ENCODE measurements at places on chromosomes 5 and 9. TPM values are rescaled to one million over a fixed set of nuclear protein-coding genes. Genes with fewer than 3 reads are reported as not detected.

- no peak for DNase-seq
Observed at GRCh38 chr5:2039180-2039531, 156.4 kb upstream of the IRX4 start.

DNA sequence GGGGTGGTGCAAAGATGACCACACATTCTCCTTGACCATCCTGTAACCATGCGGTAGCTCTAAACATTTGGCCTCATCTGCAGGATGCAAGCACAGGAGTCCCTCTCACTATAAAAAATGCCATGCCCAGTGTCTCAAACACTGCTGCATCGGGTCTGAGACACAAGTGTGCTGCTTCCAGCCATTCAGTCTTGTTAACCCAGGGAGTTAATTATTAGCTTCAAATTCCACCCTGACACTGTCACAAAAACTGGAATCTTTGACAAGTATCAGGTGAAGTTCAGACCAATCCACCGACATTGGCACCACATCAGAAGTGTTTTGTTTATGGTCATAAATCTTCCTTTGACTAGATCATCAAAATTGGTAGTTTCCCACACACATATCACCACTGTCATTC lies 119.1 kb upstream of the RASEF start:
- DNase-seq, result no peak

GRCh38 chr5:62068554-62068953 lies 237.5 kb upstream of the KIF2A start:
- no peak for DNase-seq

DNA sequence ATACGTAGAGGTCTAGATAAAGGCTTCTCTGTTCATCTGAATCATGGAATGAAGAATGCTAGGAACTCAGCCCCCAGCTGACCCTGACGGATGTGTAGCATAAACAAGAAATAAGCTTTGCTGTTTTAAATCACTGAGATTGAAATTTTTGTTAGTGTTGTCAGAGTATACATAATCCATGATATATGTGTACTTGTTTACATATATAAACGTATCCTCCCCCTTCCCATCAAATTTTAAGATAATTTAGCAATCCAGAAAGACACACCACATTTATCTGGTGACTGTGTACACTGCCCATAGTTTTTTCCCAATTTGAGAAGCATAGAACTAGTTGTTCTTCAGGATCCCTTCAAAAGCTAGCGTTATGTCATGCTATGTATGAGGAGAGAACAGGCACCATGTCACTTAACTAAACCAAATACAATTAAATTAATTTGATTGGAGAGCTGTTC lies 80.8 kb upstream of the OSMR start:
- no peak for DNase-seq

GRCh38 chr5:78601559-78602314 lies 46.8 kb downstream of the LHFPL2 start:
- no peak for DNase-seq

- no peak for DNase-seq
Observed at GRCh38 chr5:150847334-150847695, 994 bp downstream of the IRGM start.

- DNase-seq, result no peak
Observed at GRCh38 chr5:140340605-140341121, 5.7 kb downstream of the HBEGF start.

GRCh38 chr5:133147815-133148567 lies 96.2 kb downstream of the HSPA4 start:
- DNase-seq, result no peak

Gene ADAMTS19
- 1.5 TPM for total RNA-seq

Gene IFNB1
- total RNA-seq, result not detected

Gene BRD3OS
- total RNA-seq, result 11.8 TPM

Gene CDH9
- total RNA-seq, result not detected

Data from sigmoid colon (tissue), 7 donors.